Esophagus mucosa (tissue), 1 donor: ENCODE measurements at places on chromosomes 2 and 18.

DNA sequence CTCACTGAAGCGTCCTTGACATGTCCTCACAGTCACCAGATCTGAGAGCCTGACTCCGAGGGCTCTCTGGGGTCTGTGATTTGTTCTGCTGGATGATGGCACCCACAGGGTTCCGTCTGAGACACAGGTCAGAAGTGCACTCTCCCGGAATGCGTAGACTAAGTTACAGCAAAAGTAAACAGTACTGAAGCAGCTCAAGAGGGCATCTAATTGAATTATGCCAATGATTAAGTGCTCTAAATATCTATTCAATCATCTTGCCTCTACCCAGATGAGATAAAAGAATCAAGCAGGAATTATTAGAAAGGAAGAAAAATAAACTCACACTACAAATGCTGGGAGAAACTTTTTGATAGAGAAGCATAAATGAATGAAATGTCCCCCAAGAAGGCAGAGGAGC is 544.1 kb downstream of the SOX11 start:
- no peak for ATAC-seq

- ATAC-seq = peak; percentile 77
These were observed 141.9 kb downstream of the MTCL1 start for GRCh38 chr18:8847066-8847755.

- ATAC-seq = no peak
These were observed 228.6 kb upstream of the EPAS1 start for GRCh38 chr2:46068636-46069035.

DNA sequence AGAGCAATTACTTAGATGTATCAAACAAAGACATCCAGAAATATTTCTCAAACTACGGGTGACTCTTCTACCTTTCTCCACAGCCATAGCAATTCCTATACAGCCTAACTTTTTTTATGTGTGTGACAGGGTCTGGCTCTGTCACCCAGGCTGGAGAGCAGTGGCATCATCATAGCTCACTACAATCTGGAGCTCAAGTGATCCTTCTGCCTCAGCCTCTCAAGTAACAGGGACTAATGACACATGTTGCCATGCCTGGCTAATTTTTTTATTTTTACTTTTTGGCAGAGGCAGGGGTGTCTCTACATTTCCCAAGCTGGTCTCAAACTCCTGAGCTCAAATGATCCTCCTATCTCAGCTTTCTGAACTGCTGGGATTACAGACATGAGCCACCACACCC is 328.9 kb upstream of the NT5C1B start:
- ATAC-seq = no peak

GRCh38 chr18:54973046-54973445 is 13.8 kb upstream of the CCDC68 start:
- ATAC-seq = no peak

DNA sequence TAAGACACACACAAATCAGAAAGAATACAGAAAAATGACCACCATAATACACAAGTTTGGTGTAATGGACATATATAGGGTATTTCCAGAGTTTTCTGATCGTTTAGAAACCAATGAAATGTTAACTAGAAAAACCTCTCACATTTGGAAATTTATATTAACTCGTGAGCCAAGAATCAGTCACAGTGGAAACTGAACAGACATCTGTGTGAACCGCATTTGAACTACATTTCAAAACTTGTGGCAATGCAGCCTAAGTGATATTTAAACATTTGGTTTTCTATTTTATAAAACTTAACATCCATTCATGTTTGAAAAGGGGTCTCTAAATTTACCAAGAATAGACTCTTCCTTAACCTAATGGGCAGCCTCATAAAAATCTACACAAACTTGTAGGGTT is 29.0 kb upstream of the KCNG2 start:
- no peak for ATAC-seq

DNA sequence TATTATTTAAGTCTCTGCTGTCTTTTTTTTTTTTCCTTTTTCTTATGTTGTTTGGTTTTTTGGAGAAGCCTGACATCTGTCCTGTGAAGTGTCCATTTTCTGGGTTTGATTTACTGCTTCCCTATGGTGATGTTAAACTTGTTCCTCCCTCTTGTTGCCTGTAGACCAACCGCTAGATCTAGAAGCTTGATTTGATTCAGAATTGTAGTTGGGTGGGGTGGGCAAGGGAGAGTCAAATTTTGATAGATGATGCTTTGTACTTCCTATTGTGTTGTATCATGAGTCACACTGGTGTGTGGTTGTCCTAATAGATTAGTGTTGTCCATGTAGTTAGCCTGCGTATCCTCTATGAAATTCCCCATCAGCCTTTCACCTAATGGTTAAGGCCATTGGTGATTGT is 35.4 kb downstream of the CAB39 start:
- peak; percentile 74 for ATAC-seq

DNA sequence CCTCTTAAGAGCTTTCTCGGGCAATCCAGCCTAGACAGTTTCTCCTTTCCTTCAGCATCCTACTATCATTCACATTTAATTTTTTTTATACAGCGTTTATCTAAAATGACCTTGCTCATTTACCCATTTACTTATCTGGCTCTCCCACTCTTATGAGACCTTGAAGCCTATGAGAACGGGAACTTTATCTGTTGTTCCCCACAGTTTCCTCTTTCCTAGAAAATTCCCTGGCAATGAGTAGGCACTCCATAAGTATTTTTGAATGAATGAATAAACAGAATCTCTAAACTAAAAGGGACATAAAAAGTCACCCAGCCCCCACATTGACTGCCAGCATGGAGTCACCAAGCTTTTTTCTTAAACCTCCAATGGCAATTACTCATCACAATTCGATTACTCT is 353.2 kb downstream of the METTL4 start:
- no peak for ATAC-seq

GRCh38 chr18:23552505-23552904 is 33.8 kb downstream of the NPC1 start:
- no peak for ATAC-seq
